ENCODE measurements at places on chromosomes 7 and 10.
A peak's percentile ranks its signal among the peaks of the same experiment; 100 is the strongest.

DNA sequence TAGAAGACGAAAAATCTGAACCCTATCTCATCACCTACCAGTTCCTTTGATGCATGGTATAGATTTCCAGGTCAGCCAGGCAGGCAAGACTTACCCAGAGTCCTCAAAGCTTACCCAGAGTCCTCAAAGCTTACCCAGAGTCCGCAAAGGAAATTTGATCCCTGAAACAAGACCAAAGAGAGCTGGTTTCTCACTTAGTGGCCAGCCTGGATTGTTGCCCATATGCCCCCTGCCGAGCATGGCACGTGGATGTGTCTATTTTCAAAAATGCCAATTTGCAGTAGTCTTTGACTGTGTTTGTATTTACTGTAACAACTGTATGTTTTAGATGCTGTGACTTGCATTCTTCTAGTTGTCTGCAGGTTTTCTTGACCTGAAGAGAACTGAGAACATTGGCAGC lies 120.2 kb upstream of the STARD3NL start:
- DNase-seq, result no peak

DNA sequence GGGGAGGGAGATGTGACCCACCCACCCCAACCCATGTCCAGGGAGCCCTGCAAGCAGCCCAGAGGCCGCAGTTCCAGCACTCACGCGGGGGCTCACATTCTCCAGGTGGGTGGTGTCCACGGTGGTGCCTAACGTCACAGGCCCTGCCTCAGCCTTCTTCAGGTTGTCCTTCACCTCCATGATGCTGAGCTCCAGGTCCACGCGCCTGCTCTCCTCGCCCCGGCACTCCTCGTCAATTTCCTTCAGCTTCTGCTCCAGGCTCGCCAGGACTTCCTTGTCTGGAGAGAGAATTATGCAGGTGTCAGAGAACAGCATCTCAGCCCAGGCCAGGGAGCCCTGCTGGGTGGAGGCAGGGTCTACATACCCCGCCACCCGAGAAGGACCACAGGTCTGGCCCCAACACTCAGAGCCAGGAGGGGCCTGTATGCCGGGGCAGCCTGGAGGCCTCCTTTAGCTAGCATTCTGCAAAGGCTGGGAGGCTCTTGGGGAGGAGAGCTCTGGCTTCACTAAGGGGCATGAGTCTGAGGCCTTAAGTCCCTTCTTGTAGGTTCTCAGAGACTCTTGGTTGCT lies 58.2 kb downstream of the VWA2 start:
- no peak for DNase-seq

- no peak for DNase-seq
Observed at GRCh38 chr10:21479570-21480315, 45.7 kb downstream of the SKIDA1 start.

DNA sequence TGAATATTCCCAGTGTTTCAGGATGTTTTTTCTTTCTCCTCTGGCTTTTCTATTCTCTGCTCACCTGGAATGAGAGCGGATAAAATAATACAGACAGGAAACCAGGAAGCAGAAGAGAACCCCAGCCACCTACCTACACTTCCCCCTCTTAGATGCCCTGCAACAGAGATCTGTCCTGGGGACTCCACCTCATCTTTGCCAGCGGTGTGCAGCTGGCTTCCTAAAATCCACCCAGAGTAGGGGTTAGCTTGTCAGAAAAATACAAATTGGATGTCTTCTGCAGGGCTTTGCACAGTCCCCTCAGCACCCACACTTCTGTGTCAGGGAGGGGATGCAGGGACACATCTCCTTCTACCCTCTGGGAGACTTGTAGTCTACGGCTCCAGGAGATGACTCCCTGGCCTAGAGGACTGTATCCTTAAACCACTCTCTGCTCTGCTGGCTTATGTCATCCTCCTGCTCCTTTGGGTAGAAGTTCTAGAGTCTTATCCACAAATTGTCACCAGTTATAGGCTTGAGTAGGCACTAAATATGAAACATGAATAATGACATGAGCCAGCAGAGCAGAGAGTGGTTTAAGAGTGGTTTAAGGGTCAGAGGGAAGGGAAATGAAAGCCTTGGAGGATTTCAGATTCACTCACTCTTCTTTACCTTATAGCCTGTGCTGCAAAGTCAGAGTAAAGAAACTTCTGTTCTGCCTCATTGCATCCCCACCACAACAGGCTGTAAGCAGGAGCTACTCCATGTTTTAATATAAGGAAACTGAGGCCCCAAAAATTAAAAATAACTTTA lies 749.4 kb downstream of the AUTS2 start:
- DNase-seq, result no peak

DNA sequence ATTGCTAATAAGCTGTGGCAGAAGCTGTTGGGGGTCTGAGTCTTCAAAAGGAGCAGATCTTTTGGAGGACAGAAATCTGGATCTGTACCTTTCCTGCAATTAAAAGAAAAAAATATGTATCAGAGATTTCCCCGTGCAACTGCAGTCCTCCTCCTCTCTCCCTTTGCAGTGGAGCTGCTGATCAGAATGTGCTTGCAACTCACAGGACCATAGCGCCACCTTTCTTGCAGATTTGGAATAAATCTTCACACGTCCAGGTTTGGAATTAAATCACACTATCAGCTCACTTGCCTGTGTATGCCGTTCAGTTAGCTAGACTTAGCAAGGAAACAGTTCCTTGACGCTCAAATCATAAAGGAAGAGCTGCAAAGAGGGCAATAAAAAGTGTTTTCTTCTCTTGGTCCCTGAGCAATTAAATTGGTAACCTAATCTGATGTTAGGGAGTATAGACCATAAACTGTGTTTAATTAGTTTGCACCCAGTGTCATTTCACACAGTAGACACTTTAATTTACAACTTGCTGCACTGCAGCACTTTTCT lies 77.4 kb downstream of the PON1 start:
- peak; percentile 64 for DNase-seq

All from ELF-1 (cell line).